Activated CD8-positive, alpha-beta memory T cell treated with anti-CD3 and anti-CD28 coated beads for 1 hour (primary cell): ENCODE measurements at places on chromosomes 16 and 17.

- DNase-seq, result peak; percentile 12
Observed at GRCh38 chr16:74999219-74999608, 390 bp downstream of the ZNRF1 start.

- DNase-seq, result no peak
Observed at GRCh38 chr16:57996406-57997175, 3.9 kb downstream of the ZNF319 start.

GRCh38 chr16:29824589-29825144 is 4.4 kb downstream of the MVP start:
- no peak for DNase-seq

DNA sequence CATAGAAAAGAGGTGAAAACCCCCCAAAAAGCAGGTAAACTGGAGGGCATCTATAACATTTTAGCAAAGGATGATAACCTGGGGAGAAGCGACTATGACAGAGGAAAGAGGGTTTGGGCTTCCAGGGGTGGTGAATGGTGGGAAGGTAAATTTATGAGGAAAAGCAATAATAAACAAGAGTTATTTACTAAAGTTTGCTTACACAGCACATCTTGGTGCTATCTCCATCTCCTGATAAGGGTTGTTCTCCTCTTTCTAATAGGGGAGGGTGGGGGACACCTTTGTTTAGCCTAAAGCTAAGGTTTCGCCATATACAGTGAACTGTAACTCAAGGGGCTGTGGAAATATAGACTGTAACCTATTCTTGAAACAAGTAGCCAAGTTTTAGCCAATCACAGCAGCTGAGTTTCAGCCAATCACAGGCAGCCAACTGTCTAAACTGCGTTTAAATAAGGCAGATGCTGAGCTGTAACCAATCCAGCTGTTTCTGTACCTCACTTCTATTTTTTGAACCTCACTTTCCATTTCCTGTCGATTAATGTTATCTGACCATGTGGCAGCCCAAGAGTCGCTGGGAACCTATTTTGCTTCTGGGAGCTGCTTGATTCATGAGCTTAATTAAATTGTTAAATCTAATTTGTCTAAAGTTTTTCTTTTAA is 191.8 kb downstream of the MAP2K6 start:
- no peak for DNase-seq

GRCh38 chr16:80046848-80047247 is 446.3 kb upstream of the MAF start:
- DNase-seq, result no peak

DNA sequence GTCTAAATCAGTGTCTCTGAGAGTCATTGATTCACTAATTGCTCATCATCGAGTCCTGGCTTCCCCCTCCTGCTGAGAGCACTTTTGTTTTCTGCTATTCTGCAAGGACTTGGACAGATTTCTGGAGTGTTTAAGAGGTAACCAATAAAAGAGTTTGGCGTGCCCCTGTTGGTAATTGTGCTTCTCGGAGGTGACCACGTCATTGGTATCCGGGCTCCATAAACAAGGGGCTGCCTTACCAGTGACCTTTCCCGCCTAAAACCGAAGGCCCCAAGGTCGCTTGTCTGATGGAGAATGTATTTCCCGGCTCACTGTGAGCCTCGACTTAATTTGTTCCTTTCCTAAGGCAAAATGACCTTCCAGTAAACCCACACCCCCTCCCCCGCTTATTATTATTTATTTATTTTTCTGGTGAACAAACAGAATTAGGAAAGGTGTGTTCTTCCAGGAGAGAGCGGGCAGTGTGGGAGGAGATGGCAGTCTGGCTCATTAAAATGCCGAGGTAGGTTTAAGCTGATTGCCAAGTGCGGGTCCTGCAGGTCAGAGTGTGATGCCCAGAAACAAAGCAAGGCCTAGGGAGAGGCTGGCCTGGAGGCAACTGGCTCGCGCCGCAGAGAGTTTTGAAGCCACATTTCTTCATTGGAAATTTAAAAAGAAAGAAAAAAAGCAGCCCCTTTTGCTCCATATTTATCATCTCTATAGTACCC is 30.2 kb downstream of the MSI2 start:
- no peak for DNase-seq

GRCh38 chr17:82042649-82043048 is 5.2 kb upstream of the DCXR start:
- no peak for DNase-seq

DNA sequence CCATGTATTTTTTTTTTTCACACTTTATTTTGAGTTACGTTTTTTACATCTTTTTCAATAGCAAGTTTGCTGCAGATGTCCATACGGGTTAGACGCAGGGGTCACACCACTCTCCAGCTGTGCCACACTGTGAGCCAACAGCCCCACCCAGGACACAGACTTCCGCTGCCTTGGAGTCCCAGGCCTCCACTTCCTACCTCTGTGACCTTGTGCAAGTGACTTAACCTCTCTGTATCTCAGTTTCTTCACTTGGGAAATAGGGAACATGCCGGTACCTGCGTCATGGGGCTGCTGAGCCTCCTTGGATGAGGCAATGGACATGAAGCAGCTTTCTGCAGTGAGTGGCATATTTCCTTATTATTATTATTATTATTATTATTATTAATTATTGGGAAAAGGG is 3.3 kb upstream of the PITPNA start:
- DNase-seq, result no peak

DNA sequence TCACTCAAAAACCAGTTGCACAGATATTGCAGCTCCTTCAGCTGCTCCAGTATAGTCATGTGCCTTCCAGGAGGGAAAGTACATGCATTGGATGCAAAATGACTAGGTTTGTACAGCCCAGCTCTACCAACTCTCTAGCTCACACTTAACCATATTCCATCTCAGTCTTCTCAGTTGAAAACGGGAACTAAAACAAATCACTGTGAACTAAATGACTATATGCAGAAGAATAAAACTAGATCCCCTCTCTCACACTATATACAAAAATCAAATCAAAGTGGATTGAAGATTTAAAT is 24.9 kb downstream of the DCUN1D3 start:
- no peak for DNase-seq

- DNase-seq, result no peak
Observed at GRCh38 chr17:6508016-6508415, 48.3 kb downstream of the PITPNM3 start.

- no peak for DNase-seq
Observed at GRCh38 chr16:82156761-82157533, 13.1 kb downstream of the MPHOSPH6 start.

GRCh38 chr16:66367968-66368891 is 1.7 kb downstream of the CDH5 start:
- no peak for DNase-seq

GRCh38 chr17:74780443-74781238 is 4.5 kb upstream of the NAT9 start:
- DNase-seq, result no peak

DNA sequence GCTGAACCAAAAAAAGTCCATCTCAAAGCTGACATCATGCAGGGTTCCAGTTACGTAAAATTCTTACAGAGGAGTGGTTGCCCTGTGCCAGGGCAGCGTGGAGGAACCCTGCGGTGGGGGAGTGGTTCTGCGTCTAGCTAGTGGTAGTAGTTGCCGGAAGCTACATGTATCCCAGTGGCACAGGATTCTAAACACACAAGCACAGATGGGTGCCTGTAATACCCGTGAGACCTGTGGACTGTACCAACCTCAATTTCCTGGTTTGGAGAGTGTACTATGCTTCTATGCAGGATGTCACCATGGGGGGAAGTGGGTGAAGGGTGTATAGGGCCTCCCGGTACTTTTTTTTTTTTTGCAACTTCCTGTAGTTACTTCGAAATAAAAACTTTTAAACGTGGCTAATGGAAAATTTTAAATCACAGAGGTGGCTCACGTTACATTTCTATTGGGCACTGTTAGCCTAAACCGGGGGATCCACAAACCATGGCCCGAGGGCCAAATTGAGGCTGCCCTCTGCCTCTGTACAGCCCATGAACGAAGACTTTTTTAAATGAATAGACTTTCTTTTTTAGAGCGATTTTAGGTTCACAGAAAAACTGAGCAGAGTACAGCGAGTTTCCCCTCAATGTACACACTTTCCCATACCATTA is 38.5 kb downstream of the TBC1D16 start:
- DNase-seq, result peak; percentile 51

DNA sequence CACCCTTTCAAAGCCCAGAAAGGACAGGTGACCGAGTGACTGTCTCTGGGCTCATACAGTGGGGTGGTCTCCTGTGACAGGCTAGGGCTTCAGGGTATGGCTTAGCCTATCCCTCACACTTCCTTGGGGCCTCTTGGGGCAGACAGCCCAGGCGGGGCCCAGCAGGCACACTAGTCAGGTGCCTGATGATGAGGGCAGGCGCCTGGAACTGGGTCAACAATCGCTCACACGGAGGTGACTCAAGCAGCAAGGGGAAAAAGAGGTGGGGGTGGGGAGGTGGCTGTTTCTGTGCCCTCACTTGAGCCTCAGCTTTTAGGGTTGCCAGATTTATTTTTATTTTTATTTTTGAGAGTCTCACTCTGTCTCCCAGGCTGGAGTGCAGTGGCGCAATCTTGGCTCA is 6.4 kb upstream of the GRN start:
- no peak for DNase-seq

GRCh38 chr16:86051368-86052114 is 152.6 kb downstream of the IRF8 start:
- no peak for DNase-seq

DNA sequence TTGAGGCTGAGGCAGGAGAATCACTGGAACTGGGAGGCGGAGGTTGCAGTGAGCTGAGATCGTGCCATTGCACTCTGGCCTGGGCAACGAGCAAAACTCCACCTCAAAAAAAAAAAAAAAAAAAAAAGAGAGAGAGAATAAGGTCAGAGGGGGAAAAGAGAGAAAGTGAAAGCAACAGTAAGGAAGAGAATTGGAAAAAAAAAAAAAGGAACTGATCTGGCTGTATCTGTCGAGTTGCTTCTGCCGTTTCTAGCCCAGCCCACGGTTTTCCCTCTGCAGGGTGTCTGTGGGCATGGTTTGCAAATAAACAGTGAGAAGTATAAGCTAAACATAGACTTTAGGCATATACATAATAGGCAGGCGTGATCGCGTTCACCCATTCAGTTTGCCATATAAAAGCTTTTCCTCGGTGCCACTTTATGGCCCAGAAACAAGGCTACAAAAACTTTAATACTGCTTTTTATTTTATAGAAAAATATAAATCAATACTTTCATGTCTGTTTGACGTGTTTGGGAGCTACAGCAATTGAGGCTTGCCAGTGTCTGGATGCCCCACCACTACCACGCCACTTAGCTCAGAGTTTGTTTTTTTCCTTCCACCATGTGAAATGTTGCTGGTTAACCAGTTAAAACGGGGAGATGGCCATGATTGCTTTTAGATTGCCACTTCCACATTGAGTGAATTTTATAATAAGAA is 436.7 kb downstream of the MAF start:
- no peak for DNase-seq

DNA sequence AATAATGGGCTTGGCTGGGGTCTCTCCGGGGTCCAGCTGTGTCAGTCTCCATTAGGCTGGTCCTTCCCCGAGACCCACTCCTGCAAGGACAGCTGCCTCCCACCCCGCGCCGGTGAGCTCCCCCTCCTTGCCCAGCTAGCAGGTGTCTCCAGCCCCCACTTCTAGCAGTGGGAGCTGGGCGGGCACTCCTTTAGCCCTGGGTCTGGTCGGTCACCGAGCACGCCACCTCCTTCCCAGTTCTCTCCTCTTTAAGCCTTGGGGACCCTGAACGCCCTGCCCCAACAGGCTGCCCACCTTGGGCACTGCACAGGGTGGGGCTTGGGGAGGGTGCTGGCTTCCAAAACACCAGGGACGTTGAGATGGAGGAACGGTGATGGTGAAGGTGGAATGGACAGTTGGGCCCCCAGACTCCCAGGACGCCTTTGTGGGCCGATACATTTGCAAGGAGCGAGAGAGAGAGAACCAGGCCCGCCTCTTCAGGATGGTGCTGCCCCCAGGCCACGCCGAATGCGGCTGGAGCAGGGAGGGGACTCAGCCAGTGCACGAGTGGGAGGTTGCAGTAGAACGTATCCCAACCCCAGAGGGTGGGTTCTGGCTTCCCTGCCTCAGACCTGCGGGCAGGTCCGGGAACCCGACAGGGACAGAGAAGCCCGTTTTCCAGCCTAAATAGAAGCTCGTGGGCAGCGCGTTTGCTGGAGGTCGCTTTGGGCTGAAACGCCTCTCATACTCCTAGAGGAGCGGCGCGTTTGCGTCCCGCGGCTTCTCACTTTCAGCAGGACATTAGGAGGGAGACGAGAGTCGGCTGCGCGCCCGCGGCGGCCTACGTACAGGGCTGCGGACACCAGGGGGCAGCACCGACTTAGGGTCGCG is 10.7 kb downstream of the TBX2 start:
- DNase-seq, result peak; percentile 70

- DNase-seq, result no peak
Observed at GRCh38 chr16:24848065-24848464, 2.3 kb downstream of the SLC5A11 start.

- no peak for DNase-seq
Observed at GRCh38 chr17:7260651-7261378, 1.5 kb downstream of the CLDN7 start.

DNA sequence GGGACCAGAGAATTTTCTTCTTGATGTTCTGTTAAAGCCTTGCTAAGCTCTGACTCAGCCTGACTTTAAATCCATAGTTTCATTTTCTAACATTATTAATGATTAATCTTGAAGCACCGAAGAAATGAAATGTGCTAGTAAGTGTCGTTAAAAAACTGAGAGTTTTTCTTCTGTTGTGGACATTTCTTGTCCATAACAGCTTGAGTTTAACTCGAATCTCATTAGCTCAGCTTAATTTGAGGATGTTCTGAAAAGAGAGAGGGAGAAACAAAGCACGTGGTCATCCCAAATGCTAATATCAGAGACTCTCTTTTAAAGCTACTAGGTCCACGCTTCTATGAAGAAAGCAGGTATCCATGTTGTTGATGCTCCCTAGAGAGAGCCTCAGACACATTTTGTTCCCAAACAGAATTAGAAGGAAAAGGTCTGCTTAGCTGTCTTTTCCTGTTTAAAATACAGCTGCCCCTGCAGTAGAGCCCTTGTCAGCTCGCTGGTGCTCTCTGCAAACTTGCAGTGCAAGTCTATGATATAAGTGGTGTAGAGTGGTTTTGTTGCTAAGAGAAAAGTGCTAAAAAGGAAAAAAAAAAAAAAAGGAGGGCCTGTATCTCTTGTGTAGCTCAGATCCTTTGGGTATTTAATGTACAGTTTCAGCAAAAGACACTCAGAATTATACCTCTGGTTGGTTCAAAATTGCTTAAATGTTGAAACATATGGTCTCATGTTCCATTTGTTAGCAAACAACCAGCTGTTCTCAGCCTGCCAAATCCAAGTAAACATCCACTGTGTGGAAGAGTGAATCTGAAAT is 191.1 kb upstream of the TBX2 start:
- no peak for DNase-seq
